NCI-H1436 (cell line): ENCODE measurements at places on chromosomes 11 and 22.

GRCh38 chr22:17167486-17167885, 8.4 kb upstream of the HDHD5 start:
- no peak for DNase-seq

DNA sequence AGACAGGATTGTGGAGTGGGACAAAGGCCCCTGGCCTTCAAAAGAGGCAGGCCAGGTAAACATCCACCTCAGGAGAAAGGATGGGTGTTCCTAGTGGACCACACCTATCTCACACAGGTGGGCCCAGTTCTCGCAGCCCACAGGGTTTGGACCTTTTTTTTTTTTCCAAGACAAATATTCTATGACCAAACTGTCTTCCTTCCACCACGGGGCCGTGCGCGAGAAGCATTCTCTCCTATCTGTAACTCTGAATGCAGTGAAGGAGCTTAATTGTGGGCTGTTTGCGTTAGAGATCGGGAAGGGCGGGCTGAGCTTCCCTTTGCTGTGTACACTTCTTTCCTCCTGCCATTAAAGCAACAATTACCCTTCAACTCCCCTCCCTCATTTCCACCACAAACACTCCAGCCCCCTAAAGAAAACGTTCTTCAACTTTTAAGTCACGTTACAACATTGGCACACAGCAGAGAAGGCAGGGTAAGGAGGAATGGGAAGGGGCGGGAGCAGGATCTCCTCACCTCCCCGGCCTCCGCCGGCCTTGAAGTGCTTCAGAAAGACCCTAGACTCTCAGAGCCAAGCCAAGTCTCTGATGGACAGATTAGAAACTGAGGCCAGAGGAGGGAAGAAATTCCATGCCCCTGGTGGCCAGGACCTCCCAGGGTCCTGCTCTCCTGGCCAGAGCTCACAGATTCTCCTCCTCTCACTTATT, 238.4 kb downstream of the BUD13 start:
- no peak for DNase-seq

DNA sequence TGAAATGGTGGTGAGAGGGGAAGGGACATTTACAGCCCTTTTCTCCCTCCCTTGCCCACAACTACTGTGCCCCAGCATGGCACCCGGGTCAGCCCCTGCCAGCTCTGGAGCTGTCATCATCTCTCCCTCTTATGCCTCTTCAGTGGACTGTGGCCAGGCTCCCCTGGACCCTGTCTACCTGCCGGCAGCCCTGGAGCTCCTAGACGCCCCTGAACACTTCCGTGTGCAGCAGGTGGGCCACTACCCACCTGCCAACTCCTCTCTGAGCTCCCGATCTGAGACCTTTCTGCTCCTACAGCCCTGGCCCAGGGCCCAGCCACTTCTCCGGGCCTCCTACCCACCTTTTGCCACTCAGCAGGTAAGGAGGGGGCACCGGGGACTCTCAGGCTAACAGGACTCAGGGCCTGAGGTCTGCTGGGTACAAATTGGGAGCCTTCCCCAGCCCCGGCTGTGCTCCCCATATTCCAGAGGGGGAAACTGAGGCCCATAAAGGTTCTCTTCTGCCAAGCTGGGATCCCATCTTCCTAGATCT, 2.9 kb downstream of the TMEM132A start:
- DNase-seq, result no peak

- no peak for DNase-seq
Measured at GRCh38 chr11:118998822-118999221, 884 bp downstream of the CENATAC start.

GRCh38 chr22:40654522-40655167, 18.1 kb upstream of the MRTFA start:
- DNase-seq, result no peak

- DNase-seq, result peak; percentile 73
Measured at GRCh38 chr11:19164230-19164855, 37.4 kb downstream of the CSRP3 start.

GRCh38 chr11:111344032-111344431, 35.0 kb downstream of the POU2AF1 start:
- DNase-seq, result no peak

GRCh38 chr11:12402025-12402424, 24.7 kb downstream of the PARVA start:
- DNase-seq, result no peak

DNA sequence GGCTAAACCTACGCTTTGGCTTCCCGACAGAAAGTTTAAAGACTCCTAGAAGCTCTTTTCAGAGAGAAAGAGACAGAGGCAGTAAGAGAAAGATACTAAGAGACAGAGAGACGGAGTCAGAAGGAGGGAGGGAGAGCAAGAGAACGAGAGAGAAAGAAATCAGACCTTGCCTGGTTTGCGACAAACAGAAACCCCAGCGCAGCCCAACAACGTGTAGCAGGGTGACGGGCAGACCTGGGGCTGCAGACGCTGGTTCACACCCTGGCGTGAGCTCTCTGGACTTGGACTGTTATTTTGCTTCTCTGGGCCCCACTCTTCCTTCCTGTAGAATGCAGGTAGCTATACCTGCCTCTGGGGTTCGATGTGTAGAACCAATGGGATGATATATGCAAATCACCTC, 244.4 kb upstream of the SYN3 start:
- no peak for DNase-seq

DNA sequence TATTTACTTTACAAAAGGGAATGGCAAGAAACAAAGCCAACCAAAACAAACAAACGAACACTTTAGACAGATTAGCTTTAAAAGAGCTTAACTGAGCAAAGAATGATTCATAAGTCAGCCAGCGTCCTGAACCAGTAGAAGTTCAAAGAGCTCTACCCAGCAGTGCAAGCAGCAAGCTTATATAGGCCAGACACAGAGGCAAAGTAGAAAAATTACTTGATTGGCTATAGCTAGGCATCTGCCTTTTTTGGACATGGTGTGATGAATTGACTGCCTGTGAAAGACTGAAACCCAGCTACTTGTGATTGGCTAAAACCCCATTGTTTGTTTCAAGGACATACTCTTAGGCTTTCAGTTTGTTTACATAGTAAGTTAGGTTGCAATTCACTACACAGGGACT, 2120.0 kb upstream of the RAG2 start:
- DNase-seq, result no peak

DNA sequence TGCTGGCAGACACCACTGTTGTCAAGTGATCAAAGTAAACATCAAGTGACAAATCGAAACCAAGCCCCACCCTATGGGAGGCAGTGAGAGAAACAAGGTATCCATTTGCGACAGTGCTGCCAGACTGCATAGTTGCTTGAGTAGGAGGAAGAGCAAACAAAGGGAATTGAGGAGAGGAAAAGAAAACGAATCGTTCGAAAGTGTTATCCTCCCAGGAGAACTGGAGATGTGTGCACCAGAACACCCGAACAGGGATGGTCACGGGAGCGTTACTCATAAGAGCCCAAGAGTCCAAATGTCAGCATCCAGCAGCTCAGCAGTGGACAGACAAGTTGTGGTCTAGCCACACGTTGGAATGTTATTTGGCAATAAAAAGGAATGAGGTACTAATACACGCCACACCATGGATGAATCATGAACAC, 58.4 kb upstream of the NUP50 start:
- DNase-seq, result no peak

DNA sequence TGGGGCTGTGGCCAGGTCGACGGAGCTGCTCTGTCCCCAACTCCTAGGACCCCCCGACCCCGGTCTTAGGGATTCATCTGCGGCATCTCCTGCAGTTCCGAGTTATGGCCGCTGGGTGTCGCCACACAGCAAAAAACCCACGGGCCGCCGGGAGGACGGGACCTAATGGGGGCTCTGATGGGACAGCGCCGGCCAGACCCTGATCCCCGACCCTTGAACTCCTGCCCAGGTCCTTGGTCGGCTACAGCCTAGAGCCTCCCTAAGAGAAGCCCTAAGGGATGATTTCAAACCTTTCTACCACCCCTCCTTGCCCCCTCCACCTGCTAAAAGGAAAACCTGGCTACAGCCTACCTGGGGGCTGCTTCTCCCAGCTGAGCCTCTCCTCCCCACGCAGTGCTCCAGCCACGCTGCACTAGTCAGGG, 30.8 kb upstream of the LRRC10B start:
- DNase-seq, result no peak

- DNase-seq, result no peak
Measured at GRCh38 chr11:42521994-42522393, 789.8 kb upstream of the API5 start.

DNA sequence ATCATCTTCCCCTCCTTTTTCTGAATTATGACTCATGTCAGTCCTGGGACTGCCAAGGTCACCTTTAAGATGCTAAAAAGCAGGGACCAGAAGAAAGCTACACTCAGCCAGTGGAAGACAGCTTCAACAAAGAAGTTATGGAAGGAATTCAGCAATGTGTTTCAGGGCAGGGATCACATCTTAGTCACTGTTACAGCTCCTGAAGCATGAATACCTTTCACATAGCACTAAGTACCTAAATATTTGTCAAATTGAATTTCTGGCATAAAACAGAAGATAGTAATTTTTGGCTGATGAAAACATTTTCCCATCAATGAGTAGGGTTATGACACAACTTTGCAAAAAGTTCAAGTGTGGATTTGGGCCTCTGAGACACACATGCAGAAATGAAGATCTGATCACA, 5.2 kb downstream of the DDB1 start:
- DNase-seq, result no peak

GRCh38 chr11:10490032-10490397, 35.0 kb downstream of the AMPD3 start:
- DNase-seq, result no peak

DNA sequence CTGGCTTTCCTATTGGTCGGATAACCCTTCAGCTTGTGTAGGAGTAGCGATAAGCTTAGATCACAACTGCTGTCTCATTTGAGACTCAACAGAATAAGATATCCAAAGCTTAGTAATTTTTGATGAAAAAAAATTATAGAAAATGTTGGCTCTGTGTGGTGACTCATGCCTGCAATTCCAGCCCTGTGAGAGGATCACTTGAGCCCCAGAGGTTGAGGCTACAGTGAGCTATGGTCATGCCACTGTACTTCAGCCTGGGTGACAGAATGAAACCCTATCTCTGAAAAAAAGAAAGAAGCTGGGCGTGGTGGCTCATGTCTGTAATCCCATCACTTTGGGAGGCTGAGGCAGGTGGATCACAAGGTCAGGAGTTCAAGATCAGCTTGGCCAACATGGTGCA, 55.6 kb upstream of the RRM1 start:
- no peak for DNase-seq

GRCh38 chr11:100340466-100341319, 346.4 kb upstream of the ARHGAP42 start:
- DNase-seq, result no peak

DNA sequence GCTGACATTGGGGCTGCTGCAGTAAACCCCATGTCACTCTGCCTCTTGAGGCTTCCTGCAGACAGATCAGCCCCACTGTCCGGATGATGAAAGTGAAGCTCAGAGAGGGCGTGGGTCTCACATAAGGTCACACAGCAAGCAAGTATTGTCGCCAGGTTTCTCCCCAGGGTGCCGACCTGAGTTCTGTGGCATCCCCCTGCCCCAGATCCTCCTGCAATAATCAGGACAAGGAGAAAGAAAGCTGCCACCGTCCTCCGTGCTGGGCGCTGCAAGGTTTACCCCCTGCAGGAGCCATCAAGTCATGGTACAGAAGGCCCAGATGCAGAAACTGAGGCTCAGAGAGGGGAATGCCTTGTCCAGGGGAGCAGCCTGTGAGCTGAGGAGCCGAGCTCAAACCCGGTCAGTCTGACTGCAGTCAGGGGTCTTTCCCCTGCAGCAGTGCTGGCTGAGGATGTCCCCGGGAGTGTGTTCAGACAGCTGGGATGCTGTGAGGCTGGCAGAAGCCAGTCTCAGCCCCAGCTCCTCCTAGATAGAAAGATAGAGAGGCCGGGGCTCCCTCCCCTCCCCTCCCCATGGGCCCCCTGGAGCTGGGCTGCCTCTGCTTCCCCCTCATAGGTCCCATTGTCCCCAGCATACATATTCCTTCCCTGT, 13.2 kb downstream of the EMID1 start:
- DNase-seq, result no peak

GRCh38 chr11:67489885-67490726, 7.3 kb downstream of the AIP start:
- DNase-seq, result no peak

GRCh38 chr11:92657226-92657625, 312.2 kb upstream of the MTNR1B start:
- DNase-seq, result no peak

DNA sequence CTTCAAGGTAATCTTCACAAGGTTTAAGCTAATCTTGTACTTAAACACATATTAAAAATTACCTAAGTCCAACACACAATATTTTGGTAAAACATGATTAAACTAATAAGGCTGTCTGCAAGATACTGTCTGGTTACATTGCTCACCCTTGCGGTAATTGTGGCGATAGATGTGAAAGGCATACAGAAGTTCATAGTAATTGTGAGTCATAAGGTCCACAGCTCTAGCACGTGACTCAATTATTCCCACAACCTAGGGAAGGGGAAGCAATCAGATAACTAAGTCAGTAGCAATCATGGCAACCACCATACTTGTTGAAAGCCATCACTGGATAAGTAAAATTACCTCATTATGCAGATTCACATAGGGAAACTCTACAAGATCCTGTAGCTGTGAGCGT, 30.5 kb upstream of the FNBP4 start:
- no peak for DNase-seq

DNA sequence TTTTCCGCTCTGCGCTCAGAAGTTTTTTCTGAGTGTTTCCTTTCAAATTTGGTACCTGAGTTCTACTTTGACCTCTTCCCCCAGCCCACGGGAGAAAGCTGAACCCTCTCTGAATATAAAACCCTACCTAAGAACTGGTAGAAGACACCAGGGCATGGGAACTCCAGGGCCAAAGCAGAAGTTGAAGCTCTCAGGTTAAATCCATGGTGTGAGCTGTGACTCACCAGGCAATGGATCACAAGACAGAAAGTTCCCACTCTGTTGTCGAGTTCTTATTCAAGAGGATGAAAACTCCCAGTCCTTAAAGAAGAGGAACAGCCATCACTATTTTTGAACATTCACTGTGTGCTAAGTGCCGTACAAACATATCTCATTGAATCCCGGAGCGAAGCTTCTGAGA, 8.9 kb downstream of the TMEM218 start:
- DNase-seq, result no peak

GRCh38 chr11:111225881-111226280, 19.6 kb upstream of the POU2AF2 start:
- DNase-seq, result no peak

DNA sequence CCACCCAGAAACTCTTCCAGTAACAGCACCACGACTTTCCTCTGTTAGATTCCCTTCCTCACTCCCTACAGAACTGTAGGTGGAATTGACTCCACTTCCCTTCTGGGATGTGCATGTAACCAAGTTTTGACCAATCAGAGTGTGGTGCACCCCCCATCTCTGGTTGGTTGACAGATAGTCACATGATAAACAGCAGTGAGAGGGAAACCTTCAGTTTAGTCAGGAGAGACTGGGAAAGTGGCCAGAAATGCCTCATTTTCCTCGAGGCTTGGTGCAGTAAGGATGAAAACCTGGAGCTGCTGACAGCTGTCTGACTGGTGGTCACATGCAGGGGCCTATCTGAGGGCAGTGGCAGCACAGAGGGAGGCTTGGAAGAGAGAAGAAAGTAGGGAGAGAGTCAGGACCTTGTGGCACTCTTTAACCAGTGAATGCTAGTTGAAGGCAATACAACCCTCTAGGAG, 67.3 kb upstream of the GRK3 start:
- DNase-seq, result no peak

GRCh38 chr11:65911682-65912568, 6.9 kb downstream of the C11orf68 start:
- DNase-seq, result no peak

- DNase-seq, result no peak
Measured at GRCh38 chr22:46047226-46047625, 70.3 kb upstream of the WNT7B start.
